ENCODE measurements at places on chromosomes 4 and X.

DNA sequence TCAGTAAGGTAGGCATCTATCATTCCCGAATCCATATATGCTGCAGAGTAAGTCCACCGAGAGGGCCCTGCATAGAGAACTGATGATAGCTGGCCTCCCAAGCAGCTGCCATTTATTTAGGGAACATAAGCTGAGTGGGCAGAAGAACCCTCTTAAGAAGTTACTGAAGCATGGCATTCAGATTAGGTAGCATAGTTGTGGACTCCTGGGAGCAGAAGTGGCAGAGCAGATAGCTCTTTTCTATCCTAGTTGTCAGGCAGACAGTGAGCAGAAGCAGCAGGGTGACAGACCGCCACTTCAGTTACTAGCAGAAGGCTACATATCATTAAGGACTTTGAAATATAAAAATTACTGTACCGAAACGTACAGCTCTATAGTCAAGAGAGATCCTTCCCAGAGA lies 454.7 kb downstream of the PPP4R3C start:
- no peak for DNase-seq

GRCh38 chrX:13081395-13082205 lies 37.2 kb upstream of the FAM9C start:
- DNase-seq = no peak

GRCh38 chrX:76657499-76657898 lies 230.0 kb downstream of the MAGEE1 start:
- no peak for DNase-seq

DNA sequence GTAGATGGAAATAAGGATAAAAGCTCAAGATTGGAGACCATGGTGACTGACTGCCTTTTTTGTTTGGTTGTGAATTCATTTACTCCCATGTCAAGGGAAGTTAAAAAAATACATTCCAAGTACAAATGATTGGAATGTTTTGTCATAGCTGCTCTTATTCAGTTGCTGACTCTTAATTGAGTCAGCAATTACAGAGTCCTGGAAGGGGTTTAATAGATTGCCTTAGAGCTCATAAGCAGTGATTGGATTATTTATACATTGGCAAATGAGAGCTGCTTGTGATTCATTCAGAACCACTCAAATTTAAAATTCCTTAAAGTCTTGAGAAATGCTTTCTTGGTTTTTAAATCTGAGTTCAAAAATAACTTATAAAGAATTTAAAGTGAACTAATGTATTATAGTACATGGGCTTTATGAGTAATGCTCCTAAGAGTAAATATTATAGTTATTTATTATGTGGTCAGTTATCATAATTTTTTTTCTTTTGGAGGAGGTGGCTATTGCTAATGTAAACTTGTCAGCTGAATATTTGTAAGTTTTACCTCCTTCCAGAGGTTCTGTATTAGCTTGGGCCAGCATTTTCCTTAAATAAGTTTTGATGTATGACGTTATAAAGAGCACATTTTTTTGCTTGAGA lies 13.6 kb downstream of the JADE1 start:
- no peak for DNase-seq

GRCh38 chr4:37604461-37604860 lies 81.7 kb downstream of the RELL1 start:
- no peak for DNase-seq

DNA sequence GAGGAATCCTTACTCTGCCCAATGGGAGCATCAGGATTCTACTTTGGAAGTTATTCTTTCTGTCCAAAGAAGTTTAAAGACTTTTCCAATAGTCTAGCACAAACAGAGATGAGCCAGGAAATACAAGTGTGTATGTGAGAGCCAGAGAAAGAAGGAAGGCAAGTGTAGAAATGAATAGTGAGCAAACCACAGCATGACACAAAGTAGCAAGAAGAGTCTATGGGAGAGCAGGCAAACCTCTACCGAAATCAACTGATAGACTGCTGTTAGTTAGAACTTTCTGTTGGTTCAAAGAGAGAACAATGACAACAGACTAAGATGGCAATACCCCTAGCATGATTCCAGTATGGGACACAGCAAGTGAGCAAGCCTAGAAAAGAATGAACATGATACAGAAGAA lies 16.1 kb upstream of the GPR34 start:
- no peak for DNase-seq

GRCh38 chr4:184884883-184885282 lies 59.1 kb upstream of the ACSL1 start:
- DNase-seq = no peak

DNA sequence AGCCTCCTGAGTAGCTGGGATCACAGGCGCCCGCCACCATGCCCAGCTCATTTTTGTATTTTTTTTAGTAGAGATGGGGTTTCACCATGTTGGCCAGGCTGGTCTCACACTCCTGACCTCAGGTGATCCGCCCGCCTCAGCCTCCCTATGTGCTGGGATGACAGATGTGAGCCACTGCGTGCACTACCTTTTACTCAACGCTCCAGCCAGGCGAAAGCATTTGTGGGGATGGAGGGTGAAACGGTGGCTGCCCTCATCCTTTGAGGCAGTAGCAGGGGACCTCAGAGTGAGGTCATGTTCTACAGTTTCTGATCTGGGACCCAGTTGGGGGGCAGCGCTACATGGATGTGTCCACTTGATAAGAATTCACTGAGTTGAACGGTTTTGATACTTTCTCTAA lies 65.8 kb upstream of the GPR78 start:
- DNase-seq = no peak

GRCh38 chr4:178306565-178306964 lies 864.3 kb upstream of the AGA start:
- DNase-seq = no peak

DNA sequence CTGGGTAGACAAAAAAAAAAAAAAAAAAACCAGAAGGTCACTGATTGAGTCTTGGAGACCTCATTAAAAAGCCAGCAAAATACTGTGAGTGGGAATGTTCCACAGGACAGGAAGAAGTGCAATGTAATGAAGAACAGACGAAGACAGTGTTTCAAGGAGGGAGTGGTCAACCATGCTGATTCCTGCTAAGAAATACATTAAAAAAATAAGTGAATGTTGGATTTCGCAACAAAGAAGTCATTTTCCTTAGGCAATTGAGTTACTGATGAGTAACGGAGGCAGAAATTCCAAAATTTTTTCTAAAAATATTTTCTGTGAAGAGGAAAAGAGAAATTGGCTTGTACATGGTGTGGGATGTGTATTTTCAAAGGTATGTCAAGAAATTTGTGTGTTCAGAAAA lies 94.3 kb upstream of the FAM47B start:
- no peak for DNase-seq

All from cerebellar cortex (tissue), 1 donor.